ENCODE measurements at places on chromosomes 11 and 22.

DNA sequence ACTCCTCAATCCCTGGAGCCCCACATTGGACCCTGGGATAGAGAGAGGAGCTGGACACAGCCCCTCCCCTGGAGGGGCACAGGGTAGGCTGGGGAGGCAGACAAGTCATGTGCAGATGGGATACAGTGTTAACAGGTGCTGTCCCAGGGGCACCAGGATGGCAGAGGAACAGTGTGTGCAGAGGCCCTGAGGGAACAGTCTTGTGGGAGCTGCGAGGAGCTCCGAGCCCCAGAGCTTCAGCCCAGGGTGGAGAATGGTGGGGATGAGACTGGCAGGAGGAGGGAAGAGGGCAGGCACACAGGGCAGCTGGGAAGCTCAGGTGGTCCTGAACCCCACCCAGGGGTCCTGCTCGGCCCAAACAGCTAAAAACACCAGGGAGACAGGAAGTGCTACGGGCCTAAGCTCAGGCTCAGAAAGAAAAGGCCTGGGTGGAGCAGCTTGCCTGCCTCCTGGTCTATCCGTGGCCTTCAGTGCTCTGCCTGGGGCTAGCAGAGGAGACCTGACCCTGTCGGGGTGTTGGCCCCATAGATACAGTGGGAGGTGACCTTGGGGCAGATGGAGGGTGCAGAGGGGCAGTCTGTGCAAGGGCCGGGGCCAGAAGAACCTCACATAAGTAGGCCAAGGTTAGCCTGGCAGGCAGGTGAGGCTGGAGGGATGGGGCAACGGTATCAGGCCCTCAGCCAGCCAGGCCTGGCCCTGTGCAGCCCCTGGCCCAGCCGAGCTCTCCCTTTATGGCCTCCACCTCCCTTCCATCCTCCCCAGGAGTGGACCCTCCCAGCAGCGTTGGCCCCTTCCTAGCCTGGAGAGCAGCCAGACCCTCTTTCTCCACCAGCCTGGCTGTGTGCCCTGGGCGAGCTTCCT, 15.4 kb downstream of the CAPN5 start:
- DNase-seq: no peak

- DNase-seq: peak; percentile 87
These were observed 851 bp downstream of the PTDSS2 start for GRCh38 chr11:450809-451451.

- DNase-seq: no peak
These were observed 93.4 kb downstream of the WT1 start for GRCh38 chr11:32341620-32342613.

DNA sequence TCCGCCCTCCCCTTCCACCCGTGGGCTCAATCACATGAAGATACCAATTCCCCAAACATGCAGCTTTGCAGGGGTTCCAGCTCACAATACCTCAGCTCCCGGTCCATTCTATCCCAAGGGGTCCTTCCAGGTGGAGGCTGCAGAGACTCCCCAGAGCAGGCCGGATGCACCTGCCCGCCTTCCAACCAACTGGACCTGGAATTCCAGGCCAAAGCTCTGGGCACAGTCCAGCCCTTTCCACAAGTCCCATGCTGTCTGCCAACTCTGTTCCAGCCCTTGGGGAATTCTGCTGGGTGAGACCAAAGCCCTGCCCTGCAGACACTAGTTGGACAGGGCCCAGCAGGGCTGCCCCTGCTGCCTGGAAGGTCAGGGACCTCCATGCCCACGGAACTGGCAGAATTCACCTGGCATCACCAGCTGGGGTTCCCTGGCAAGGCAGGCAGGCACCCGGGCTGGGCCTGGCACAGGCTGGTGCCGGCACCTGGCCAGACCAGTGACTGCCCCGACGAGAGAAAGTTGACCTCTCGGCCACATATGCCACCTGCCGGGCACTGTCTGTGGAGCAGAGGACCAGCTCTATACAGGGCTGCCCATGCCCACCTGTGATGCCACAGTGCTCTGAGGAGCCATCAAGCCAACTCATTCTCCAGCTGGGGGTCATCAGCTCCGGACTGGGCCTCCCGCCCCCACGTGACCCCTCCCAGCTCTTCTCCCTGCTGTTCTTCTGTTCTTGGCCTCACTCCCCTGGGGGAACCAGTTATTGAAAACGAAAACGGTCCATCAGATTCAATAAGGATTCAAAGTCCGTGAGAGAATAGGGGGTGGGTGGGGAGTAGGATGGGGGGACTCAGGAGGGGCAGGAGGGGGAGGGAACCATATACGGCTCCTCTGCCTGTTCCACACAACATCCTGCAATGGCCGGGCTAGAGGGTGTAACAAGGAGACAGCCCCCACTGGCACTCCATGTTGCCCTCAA, 4.7 kb downstream of the SYT7 start:
- no peak for DNase-seq

- no peak for DNase-seq
These were observed 373.3 kb upstream of the CCDC90B start for GRCh38 chr11:83659466-83659865.
